ENCODE measurements at places on chromosomes 12 and 14.
A peak's percentile ranks its signal among the peaks of the same experiment; 100 is the strongest.

DNA sequence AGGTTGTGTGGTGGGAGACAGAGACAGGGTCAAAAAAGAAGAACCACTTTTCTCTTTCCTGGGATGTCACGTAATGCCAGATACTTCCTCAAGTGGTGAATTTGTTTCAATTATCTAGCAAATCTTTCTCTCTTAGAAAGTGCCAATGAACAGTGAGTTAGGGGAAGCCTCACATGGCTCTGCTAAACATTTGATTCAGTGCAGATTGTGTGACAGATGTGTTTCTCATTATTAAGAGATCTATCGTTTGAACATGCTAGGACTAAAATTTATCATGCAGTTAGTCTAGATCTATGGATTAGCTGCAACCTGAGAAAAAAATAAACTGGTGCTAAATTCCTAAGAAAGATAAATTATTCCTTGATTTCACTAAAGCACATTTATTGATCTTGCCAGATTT lies 247.8 kb downstream of the MDGA2 start:
- DNase-seq, result no peak

DNA sequence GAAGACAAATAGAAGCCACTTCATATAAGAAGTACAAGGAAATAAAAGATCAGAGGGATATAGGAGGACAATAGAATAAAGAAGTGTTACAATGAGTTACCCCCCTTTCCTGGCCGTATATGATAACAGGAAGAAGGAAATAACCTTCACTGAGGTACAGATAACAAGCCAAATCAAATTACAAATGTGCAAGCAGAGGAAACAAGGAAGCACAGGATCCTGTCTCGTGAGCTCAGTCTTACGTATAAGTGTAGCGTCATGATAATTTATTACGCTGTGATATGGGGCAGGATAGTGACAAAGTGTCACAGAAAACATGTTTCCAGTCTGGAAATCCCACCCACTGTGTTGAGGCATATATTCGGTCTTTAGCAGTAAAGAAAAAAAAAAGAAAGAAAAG lies 26.5 kb downstream of the CRACR2A start:
- DNase-seq, result no peak

DNA sequence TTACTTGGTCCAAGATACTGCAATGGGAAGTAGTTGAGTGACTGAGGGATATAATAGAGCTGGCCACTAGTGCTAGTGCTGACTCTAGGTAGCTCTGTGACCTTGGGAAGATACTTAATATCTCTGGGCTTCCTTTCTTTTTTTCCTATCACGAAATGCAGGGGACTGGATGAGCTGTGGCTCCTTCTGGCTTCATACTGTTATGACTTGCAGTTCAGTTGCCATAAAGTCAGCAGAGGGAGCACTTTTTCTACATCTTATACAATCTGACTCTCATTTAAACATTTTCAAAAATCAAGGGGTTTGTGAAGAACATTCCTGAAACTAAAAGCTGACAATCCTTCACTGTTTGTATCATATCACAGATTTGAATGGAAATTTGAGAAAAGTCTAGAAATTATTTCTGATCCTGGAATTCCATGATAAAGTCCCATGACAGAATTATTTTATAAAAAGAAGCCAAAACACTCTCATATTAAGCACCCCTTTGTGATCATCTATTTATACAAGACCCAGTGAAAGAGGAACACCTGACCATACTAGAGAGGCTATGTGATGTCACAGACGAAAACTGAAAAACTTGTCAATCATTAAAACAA lies 5.3 kb downstream of the BHLHE41 start:
- DNase-seq, result no peak

DNA sequence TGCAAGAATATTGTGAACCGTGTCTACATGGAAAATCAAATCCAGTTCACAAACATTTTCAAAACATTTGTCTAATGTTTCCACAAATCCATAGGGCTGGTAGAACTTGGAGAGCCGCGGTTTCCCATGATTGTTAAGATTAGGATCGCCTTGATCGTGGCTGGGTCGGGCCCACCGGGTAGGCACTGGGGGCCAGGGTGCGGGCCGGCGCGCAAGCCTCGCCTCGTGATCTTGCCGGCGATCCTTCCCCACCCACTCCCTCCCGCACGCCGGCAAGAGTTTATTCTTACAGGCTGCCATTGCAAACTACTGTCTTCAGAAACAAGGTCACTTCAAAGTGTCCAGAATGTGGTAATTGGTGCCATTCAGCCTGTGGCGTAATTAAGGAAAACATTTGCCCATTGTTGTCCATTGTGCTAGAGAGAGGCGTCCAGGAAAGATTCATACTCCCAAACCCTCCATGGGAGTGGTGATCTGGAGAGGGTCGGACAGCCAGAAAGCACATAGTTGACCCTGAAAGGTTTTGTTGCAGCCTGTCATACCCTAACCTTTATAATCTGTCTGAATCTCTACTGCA lies 95.5 kb downstream of the BORCS5 start:
- no peak for DNase-seq

GRCh38 chr14:95356245-95356869 lies 36.6 kb upstream of the CLMN start:
- no peak for DNase-seq

- no peak for DNase-seq
Observed at GRCh38 chr12:11711651-11712327, 62.3 kb downstream of the ETV6 start.

GRCh38 chr12:50224026-50224692 lies 57.0 kb upstream of the CERS5 start:
- no peak for DNase-seq

DNA sequence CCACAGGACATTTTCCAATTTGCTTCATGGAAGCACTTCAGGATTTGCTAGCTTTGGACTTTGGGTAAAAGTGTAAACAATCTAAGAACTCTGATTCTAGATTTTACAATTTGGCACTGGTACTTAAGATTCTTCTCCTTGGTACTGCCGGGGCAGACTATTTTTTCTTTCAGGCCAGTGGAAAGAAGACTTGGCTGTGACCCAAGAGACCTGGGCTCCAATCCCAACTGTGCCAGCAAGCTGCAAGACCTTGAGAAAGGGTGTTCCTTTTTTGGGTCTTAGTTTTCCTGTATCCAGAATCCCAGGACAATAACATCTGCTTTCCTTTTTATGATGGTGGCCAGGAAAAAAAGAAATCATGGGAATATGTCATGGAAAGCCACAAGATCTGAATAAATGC lies 148.1 kb upstream of the CRY1 start:
- no peak for DNase-seq

- DNase-seq, result no peak
Observed at GRCh38 chr12:88144037-88144436, 1.9 kb downstream of the TMTC3 start.

- peak; percentile 7 for DNase-seq
Observed at GRCh38 chr12:98424726-98425401, 90.5 kb upstream of the TMPO start.

- DNase-seq, result no peak
Observed at GRCh38 chr12:69932676-69933552, 107.9 kb downstream of the MYRFL start.

- no peak for DNase-seq
Observed at GRCh38 chr12:52320784-52321400, at the start of gene KRT83. Gene KRT83, minus strand, starts transcription at chr12:52321398. Its CDS starts 63 bp downstream, at chr12:52321335.

DNA sequence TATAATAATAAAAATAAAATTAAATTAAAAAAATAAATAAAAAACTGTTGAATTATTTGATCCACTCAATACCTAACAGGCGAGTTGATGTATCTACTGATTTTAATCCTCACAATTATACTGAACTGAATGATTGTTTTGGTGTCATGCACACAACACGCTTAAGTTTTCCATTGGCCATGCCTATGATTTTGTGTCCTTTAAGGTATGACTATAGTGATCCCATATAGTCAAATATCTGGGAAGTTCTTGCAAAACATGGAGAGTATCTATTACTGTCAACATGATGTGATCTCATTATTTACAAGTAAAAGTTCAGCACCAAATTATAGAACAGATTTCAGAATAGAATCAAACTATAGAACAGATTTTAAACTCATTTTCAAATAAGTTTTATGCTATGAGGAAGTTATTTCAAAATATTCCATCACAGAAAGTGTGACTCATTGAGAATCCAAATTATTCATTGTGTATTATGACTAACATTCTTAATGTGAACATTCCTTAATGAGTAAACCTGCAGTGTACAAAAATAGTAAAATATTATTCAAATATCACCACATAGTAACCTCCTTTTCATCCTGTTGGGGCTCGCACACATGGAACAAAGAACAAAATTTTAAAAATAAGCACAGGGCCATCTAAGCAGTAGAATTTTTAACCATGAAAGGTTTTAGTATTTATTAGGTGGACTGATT lies 190.4 kb downstream of the SLC25A21 start:
- DNase-seq, result no peak

DNA sequence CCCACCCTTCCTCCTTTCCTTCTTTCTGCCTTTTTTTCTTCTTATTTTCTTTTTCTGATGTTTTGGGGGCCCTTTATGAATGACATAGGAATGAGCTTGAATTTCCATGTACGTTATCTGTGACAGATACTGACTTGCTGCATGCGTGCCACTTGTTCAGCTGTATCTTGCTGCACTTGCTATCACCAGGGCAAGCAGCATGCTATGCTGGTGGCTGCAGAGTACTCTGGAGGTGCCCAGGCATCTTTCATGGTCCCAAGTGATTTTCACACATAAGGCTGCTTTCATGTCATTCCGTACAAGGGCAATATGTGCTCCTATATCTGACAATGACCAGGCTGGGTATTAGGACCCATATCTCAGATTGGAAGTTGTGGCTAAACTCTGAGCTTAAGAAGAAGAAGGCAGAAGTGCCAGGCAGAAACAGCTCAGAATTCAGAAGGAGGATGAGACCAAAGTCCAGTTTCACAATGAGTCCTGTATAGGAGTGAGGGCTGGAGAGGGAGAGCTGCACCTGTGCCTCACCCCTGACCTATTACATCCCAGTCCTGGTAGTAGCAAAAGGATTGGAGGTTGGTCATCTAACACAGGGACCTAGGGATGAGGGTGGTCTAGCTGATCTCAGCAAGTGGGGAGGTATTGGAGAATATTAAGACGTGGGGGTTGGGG lies 299.0 kb upstream of the DDHD1 start:
- no peak for DNase-seq

DNA sequence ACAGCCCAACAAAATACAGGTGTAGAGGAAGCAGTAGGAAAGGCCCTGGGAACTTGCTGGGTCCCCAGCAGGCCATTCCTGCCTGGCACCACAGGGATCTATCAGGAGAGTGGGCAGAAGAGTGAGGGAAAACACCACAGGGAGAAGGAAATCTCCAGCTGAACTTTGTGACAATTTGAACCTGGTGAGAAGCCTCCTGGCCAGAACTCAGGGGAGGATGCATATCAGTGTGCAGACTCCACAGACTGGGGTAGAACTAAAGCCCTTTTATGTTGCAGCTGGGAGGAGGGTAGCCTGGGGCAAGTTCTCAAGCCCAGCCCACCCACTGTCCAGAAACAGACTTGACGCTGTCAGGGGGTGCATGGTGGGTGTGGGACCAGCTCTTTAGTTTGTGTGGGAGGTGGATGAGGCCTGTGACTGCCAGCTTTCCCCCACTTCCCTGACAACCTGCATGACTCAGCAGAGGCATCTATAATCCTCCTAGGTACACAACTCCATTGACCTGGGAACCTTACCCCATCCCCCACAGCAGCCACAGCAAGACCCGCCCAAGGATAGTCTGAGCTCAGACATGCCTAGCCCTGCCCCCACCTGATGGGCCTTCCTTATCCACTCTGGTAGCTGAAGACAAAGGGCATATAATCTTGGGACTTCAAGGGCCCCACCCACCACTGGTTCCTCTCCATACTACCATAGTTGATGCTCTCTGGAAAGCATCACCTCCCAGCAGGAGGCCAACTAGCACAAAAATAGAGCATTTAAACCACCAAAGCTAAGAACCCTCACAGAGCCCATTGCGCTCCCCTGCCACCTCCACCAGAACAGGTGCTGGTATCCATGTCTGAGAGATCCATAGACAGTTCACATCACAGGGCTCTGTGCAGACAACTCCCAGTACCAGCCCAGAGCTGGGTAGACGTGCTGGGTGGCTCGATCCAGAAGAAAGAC lies 28.9 kb downstream of the PNN start:
- no peak for DNase-seq

GRCh38 chr12:112870267-112870980 lies 36.3 kb upstream of the OAS1 start:
- DNase-seq, result no peak

GRCh38 chr12:121634836-121635235 lies 8.5 kb downstream of the ORAI1 start:
- no peak for DNase-seq

DNA sequence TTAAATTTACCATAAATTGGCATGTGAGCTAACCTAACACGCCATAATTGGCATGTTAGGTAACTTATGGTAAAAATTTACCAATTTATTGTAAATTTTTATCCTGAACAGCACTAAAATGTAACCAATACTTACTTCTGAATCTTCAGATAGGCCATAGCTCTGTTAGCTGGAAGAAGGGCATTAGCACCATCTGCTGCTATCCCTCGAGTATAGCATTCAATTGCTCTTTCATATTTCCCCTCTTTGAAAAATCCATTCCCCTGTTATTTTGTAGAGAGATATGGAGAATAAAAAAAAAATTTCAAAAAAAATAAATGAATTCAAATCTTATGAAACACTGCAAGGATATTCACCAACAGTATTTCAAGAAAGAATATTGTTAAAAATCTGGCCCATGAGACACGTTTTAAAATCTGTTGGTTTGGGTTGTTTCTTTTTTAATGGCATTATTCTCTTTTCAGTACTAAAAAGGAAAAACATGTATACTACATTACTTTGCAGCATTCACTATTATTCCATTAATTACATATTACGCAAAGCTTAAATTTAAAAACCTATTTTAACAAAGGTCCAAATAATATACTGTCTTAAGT lies 19.1 kb downstream of the RPAP3 start:
- DNase-seq, result no peak

- DNase-seq, result no peak
Observed at GRCh38 chr12:21775133-21775820, 771 bp upstream of the KCNJ8 start.

DNA sequence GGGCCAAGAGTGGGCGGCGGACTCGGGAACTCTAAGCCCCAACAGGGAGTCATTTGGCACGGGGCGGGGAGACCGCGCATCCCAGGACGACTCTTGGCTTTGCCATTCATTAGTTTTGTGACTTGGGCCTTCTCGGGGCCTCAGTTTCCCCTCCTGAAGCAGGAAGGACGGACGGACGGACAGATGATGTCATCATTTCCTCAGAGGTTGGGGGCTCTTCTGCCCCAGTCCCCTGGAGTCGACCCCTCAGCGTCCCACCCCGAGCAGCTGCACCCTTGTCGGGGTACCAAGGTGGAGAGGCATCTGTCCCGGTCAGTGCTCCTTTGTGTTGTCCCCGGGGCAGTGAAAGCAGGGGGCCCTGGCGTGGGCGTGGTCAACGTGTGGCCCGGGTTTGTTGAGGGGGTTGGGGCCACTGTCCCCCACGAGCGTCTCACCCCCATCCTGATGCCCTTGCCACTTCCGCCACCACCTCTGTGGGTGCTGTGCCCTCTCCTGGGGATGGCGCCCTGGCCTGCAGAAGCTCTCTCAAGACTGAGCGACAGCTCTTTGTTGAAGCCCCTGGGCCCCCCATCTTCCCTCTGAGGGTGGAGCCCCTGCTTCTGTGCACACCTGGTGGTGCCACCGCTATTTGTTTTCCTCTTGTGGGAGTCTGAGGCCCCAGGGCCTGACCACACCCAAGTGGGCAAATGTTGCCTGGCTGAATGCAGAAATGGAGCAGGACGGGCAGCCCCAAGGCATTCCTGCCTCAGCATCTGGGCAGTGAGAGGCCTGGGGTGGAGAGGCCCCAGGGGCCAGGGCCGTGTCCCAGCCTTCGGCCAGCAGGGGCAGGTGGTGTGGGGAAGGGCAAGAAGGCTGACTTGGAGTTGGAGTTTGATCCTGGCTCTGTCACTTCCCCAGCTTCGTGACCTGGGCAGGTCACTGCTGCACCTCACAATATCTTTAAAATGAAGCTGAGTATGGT lies 896 bp downstream of the HHIPL1 start:
- no peak for DNase-seq
